OCI-LY7 (cell line): ENCODE measurements at places on chromosomes 3 and 15.

DNA sequence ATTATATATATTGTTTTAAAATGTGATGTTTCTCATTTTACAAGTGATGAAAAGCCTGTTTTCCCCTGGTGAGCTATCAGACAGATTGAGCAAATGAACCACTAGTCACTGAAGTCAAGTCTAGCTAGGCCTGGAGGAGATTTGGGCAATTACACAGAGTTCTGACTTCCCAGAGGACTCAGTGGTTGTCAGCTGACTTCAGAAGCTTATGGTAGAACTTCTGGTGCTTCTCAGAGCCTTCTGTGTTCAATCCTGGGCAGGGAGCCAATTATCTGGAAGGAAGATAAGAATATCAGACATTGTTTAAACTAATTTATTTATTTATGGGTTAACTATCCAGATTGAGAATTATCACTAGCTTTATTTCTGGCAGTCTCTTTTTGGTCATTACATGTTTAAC, 37.7 kb upstream of the NAALADL2 start:
- no peak for DNase-seq

GRCh38 chr3:168877899-168878298, 782.2 kb upstream of the GOLIM4 start:
- DNase-seq = no peak

- DNase-seq = no peak
Measured at GRCh38 chr15:69034352-69034751, 19.9 kb downstream of the NOX5 start.

- DNase-seq = no peak
Measured at GRCh38 chr15:29708519-29708918, 113.7 kb downstream of the TJP1 start.

DNA sequence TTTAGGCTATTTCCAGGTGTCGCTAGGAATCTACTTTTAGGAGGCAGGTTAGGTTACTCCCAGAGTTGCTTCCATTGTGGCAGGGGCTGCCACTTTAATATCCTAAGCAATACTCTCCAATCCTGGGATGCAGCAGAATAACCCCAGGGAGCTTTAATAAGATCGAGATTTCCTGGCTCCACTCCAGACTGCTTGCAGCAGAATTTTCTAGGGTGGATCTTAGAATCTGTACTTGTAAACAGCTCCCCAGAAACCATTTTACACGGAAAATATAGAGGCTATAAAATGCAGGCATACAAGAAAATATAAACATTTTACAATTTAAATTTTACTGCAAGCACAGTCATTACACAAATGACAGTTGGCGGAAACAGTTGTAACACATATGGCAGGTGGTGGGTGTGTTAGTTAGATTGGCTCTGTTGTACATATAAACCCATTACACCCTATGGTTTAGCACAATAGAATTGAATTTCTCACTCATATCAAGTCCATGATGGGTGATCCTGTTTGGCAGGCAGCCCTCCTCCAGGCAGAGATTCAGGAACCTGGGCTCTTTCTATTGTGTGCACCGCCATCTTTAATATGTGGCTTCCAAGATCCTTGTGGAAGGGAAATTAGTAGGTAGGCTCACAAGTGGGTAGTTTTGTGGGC, 35.0 kb upstream of the TNFAIP8L3 start:
- no peak for DNase-seq
